ENCODE measurements at places on chromosomes 13 and 19.

- no peak overlapping the region for H3K27ac ChIP-seq
- H3K4me3 ChIP-seq: no peak overlapping the region
- DNase-seq: no peak
- H3K27me3 ChIP-seq: no peaks in the 10 kb centered on the region
- H3K4me1 ChIP-seq: no peaks in the 10 kb centered on the region
Observed at GRCh38 chr13:67258482-67258881, 28.3 kb upstream of the PCDH9 start.

DNA sequence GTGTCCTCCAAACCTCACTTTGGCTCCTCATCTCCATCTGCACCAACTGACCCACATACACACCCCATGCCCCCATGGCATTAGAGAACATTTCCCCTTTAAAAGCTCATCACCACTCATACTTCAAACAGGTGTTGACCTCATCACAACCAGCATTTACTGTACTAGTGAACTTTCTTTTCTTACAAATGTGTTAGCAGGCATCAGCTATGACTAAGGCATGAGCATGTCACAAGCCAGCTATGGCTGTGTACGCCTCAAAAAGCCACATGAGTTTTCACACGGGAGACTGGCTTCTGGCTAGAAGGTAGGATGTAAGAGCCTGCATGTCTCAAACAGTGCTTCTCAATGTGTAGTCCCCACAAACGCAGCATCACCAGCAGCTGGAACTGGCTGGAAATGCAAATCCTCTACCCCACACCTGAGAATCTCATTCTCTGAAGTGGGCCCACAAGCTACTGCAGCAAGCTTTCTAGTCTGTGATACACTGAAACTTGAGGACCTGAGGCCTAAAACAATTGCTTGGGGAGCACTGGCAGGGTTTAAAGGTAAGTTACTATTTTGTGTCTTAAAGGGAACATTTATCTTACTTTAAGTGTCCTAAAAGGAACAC, 66.8 kb downstream of the TUBGCP3 start:
- H3K27me3 ChIP-seq: no peaks in the 10 kb centered on the region
- DNase-seq: no peak
- no peak overlapping the region for H3K27ac ChIP-seq
- peaks cover 10% of the 10 kb centered on the region for H3K36me3 ChIP-seq

DNA sequence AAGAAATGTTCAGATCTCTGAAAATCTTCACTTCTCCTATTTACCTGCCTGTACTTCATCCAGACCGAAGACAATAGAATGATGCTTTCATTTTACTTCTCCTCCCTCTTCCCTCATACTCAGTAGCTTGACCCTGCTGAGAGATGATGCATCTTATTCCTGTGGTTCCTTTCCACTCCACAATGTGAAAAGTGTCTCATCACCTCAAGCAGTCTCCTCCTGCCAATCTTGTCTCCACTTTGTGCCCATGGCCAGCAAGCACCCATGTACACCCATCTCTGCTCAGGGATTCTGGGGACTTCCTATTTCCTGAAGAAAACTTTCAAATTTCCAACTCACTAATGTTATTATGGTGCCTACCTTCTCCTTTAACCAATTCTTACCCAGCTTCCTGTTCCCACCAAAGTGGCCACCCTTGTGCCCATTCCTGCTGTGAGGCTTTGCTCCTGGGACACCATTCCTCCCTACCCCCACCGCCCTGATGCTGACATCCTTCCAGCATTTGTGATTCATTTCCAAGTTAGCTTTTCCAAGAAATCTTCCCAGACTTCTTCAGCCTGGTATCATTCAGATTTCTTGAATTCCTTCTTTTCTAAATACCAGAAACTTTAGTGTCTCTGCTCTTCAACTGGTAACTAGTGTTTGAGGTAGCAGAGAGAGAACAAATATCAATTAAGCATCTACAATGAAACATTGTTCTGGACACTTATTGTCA, 212.5 kb downstream of the POSTN start:
- H3K27ac ChIP-seq: no peak overlapping the region
- H3K4me1 ChIP-seq: no peaks in the 10 kb centered on the region
- H3K27me3 ChIP-seq: no peaks in the 10 kb centered on the region
- DNase-seq: no peak

- H3K27ac ChIP-seq: peak overlapping the region; percentile 86
- peak overlapping the region; percentile 77 for H3K4me3 ChIP-seq
- H3K4me1 ChIP-seq: peaks cover 12% of the 10 kb centered on the region
- H3K36me3 ChIP-seq: peaks cover 11% of the 10 kb centered on the region
Observed at GRCh38 chr19:52896431-52897137, 851 bp downstream of the ZNF320 start.

- peak; percentile 62 for DNase-seq
- peak overlapping the region; percentile 31 for H3K27ac ChIP-seq
- peaks cover 38% of the 10 kb centered on the region for H3K4me1 ChIP-seq
- no peaks in the 10 kb centered on the region for H3K27me3 ChIP-seq
Observed at GRCh38 chr19:8489561-8490394, 12.7 kb downstream of the PRAM1 start.

- DNase-seq: peak; percentile 83
- H3K36me3 ChIP-seq: no peaks in the 10 kb centered on the region
- H3K27me3 ChIP-seq: peaks cover 25% of the 10 kb centered on the region
- H3K27ac ChIP-seq: no peak overlapping the region
- H3K4me3 ChIP-seq: peak overlapping the region; percentile 52
- peaks cover 30% of the 10 kb centered on the region for H3K4me1 ChIP-seq
Observed at GRCh38 chr13:87671753-87672605, 808 bp downstream of the SLITRK5 start.

GRCh38 chr13:37443538-37443937, 155.0 kb downstream of the POSTN start:
- no peaks in the 10 kb centered on the region for H3K36me3 ChIP-seq
- DNase-seq: no peak
- no peaks in the 10 kb centered on the region for H3K27me3 ChIP-seq
- no peak overlapping the region for H3K4me3 ChIP-seq
- H3K27ac ChIP-seq: no peak overlapping the region

GRCh38 chr19:40775632-40776022, 306 bp downstream of the MIA start:
- H3K4me3 ChIP-seq: no peak overlapping the region
- no peak for DNase-seq
- peaks cover 13% of the 10 kb centered on the region for H3K4me1 ChIP-seq
- no peak overlapping the region for H3K27ac ChIP-seq
- no peaks in the 10 kb centered on the region for H3K36me3 ChIP-seq

GRCh38 chr13:103324641-103325040, 258.4 kb upstream of the SLC10A2 start:
- H3K27me3 ChIP-seq: no peaks in the 10 kb centered on the region
- no peaks in the 10 kb centered on the region for H3K36me3 ChIP-seq
- H3K4me3 ChIP-seq: no peak overlapping the region
- H3K4me1 ChIP-seq: no peaks in the 10 kb centered on the region

DNA sequence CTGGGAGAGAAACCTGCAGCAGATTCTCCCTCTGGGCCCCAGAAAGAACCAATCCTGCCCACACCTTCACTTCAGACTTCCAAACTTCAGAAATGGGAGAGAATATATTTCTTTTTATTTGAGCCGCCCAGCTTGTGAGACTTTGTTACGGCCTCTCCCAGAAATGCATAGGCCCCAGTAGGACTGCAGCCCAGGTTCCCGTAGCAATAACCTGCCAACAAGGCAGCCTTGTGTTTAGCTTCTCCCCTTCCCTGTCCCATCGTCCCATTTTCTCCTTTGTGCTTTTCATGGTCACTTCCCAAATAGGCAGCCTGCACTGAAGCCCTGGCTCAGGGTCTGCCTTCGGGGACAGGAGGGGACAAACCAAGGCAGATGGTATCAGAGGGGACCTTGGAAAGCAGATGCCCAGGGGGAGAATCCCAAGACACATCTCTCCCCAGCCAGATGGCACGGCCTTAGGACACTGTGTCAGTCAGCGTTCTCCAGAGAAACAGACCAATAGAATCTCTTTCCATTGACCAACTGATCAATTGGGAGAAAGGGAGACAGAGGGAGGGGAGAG, 3.7 kb upstream of the ARHGEF7 start:
- H3K27me3 ChIP-seq: peaks cover 14% of the 10 kb centered on the region
- H3K4me3 ChIP-seq: no peak overlapping the region
- H3K36me3 ChIP-seq: no peaks in the 10 kb centered on the region
- H3K27ac ChIP-seq: no peak overlapping the region

DNA sequence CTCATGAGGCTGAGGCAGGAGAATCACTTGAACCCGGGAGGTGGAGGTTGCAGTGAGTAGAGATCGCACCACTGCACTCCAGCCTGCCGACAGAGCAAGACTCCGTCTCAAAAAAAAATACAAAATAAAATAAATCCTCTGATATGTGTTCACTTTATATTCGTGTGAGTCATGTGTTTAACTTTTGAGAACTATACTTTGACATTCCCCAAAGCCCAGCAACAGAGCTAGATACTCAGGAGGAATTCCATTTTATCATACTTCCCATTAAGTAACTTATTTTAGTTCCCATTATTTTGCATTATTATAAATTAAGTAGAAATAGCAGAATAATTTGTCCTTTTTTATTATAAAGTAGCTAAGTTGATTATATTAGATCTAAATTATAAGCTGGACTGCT, 3.3 kb upstream of the CHAMP1 start:
- no peak overlapping the region for H3K4me3 ChIP-seq
- H3K27me3 ChIP-seq: no peaks in the 10 kb centered on the region
- DNase-seq: no peak
- peaks cover 10% of the 10 kb centered on the region for H3K36me3 ChIP-seq
- no peak overlapping the region for H3K27ac ChIP-seq

DNA sequence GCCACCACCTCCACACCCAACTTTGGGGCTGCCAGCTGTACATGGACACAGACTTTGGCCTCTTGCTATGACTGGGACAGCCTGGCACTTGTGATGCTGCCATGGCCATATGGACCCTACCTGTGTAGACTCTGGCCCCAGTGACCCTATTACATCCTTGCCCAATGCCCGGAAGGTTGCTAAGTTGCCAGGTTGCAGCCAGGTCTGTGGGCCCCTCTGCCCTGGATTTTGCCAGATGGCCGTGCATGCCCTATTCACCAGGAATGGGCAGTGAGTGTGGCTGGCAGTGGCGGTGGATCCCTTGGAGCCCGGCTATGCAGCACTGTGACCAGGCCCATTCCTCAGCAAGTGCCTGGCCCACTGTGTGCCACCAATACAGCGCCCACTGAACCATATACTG, 8.9 kb upstream of the SDHAF1 start:
- H3K4me3 ChIP-seq: no peak overlapping the region
- no peaks in the 10 kb centered on the region for H3K36me3 ChIP-seq
- no peaks in the 10 kb centered on the region for H3K27me3 ChIP-seq
- peaks cover 7% of the 10 kb centered on the region for H3K4me1 ChIP-seq
- DNase-seq: no peak
- H3K27ac ChIP-seq: no peak overlapping the region

GRCh38 chr13:44317752-44318151, 55.9 kb upstream of the SERP2 start:
- H3K36me3 ChIP-seq: no peaks in the 10 kb centered on the region
- H3K4me3 ChIP-seq: no peak overlapping the region

DNA sequence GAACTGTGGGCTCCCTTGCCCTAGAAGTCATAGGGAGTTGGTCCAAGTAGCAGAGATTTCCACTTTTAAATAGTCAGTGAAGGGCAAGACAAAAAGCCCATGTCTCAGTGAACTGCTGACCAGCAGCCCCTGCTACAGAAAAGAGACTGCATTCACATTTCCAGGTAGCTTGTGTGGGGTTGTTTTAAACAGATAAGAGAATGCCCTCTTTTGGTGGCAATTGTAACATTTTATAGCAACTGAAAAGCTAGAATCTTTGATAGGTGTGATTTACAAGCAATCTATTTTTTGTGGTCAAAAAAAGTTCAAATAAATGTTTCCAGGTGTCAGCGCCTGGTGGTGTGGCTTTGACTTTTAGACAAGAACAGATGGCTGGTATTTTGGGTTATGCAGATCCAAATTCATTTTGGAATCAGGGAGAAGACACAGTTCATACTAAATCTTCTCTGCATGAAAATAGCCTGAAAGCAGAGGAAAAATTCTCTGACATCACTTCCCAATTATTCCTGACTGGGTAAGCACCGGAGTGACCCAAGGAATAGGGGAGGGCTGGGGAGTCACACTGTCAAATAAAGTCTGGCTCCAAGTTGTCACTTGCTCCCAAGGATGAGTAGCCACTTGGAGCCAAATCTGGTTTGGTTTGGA, 26.2 kb upstream of the GPR12 start:
- peaks cover 14% of the 10 kb centered on the region for H3K4me1 ChIP-seq
- no peaks in the 10 kb centered on the region for H3K27me3 ChIP-seq
- no peak overlapping the region for H3K4me3 ChIP-seq
- H3K27ac ChIP-seq: no peak overlapping the region

DNA sequence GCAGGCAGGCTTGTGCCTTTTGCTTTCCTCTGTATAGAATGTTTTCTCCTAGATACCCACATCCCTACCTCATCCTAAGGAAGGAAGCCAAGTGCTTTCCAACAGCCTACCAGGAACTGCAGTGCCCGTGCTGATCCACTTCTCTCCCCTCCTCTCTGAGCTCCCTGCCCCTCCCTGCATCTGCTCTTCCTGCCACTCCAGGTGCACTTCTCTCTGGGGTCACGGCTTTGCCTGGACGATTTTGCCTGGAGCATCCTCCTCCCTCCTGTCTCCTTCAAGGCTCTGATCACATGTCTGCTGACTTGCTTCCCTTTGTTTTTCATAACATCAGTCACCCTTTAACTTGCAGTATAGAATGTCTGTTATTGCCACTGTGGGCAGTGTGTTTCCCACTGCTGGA, 34.7 kb upstream of the IRS2 start:
- H3K27me3 ChIP-seq: no peaks in the 10 kb centered on the region
- H3K27ac ChIP-seq: no peak overlapping the region
- DNase-seq: no peak

DNA sequence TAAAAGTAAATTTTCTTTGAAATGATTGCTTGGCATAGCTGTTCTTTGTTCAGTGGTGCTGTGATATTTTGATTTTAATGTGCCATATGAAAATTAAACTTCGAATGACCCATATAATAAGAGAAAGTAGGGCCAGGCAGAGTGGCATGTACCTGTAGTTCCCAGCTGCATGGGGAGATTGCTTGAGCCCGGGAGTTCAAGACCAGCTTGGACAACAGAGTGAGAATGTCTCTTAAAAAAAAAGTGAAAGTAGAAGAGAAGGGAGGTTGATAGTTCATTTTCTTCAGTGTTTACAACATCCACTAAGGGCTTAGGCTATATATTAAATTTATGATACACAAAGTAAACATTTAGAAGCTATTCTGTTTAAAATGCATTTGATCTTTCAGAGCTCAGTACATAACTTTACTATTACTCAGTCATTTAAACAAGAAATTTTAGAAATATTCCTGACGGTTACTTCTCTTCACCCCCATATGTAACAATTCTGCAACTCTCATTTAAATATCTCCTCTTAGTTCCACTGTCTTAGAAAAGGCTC, 17.2 kb upstream of the RFC3 start:
- H3K4me1 ChIP-seq: peaks cover 10% of the 10 kb centered on the region
- H3K27me3 ChIP-seq: no peaks in the 10 kb centered on the region
- no peak for DNase-seq
- no peak overlapping the region for H3K4me3 ChIP-seq

All from upper lobe of left lung (tissue), 6 donors.